ENCODE measurements at places on chromosomes 7 and 10.

DNA sequence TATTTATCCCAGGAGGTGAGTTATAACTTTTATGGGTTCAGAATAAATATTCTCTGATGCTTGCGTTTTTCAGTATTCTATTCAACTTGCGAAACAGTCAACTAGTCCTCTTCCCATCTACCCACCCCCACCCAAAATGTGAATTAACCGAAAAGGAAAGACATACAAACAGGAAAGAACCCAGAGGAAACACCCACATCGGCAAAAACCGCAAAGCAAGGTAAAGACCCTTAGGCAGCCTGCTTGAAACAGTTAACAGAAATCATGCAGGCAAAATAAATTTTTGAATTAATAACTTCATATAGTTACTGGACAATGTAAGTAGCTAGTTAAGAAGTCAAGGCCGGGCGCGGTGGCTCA is 5.4 kb downstream of the ZC3HAV1 start:
- no peak for DNase-seq

GRCh38 chr10:54985732-54986131 is 184.7 kb upstream of the PCDH15 start:
- DNase-seq: no peak

DNA sequence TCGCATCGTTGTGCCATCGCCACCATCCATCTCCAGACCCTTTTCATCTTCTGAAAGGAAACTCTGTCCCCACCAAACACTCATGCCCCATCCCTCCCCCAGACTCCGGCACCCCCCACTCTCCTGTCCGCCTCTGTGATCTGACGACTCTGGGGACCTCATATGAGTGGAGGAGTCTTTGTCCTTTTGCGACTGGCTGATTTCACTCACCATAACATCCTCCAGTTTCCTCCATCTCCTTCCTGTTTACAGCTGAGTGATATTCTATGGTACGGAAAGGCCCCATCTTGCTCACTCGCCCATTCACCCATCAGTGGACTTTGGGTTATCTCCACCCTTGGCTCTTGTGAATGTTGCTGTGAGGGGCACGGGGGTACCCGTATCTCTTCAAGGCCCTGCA is 11.8 kb upstream of the INSIG1 start:
- DNase-seq: no peak

GRCh38 chr7:111029574-111030251 is 61.2 kb upstream of the LRRN3 start:
- DNase-seq: no peak

DNA sequence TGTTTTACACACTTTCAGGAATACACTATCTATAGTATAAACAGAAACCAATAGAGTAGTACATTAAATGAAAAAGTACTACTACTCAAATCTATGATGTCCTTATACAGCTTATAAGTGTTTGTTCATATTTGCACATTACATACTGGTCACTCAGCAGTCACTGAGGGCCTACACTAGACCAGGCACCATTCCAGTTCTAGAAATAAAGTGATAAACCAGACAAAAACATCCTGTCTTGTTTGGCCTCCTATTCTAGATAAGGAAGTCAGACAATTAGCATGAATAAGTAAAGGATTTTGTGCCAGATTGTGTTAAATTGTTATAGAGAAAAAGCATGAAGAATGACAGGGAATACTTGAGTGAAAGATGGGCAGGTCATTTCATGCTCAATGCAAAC is 219.0 kb downstream of the CRPPA start:
- no peak for DNase-seq

GRCh38 chr7:28686418-28686800 is 271.7 kb downstream of the TRIL start:
- DNase-seq: no peak

- DNase-seq: no peak
Measured at GRCh38 chr10:110387983-110388686, 83.4 kb upstream of the SMNDC1 start.

GRCh38 chr10:124762281-124762680 is 18.1 kb upstream of the FAM53B start:
- no peak for DNase-seq

DNA sequence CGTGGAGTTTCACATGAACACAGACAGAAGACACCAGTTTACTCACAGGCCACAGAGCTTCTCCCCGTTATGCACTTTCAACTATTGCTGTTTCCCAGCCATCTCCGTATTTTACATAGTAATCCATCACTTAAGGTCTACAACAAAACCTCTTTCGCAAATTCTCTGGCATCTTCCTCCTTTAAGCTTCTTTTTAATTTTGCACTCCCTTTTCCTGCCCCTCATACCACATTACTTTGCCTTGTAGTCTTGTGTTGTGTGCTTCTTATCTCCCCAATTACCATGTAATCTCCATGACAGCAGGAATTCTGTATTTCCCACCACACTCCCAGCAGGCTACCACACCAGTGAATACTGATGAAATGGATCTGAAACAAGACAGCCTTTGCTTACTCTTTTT is 87.3 kb downstream of the ODAD2 start:
- no peak for DNase-seq

GRCh38 chr7:157780721-157781120 is 443.9 kb downstream of the DNAJB6 start:
- DNase-seq: no peak

GRCh38 chr10:12726971-12727831 is 274.3 kb downstream of the CCDC3 start:
- DNase-seq: no peak

DNA sequence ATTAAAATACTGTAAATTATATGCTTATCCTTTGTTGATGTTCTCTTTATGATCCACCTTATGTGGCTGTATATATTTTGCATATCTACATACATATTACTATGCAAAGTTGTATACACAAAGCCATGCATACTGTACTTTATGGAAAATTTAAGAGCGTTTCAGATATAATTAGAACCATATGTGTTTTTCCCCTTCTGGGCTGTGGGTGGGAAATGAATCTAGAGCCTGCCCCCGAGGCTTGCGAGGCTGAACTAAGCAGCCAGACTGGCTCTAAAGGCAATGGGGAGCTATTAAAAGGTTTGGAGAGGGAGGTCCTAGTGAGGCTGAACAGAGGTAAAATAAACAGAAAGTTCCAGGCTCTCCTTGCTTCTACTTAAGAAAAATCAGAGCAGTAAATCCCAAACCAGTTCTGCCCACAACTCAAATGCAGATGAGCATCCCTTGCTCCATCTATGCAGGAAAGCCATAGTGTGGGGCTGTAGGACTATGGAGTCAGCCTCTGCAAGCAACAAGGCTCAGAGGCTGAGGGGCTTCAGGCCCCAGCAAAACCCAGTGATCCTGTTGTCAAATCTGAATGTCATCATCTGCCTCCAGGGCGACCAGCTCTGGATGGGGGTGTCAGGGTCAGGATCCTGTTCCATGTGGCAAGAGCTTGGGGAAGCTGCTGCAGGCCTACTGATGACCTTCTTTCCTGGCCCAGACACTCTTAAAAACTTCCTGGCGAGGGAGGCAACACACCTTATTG is 14.1 kb upstream of the DDIT4 start:
- no peak for DNase-seq

GRCh38 chr10:6593241-6593671 is 13.2 kb upstream of the PRKCQ start:
- DNase-seq: no peak

GRCh38 chr10:96588060-96588554 is 1.3 kb upstream of the TM9SF3 start:
- no peak for DNase-seq

- no peak for DNase-seq
Measured at GRCh38 chr10:103851261-103851660, 4.1 kb downstream of the SH3PXD2A start.

DNA sequence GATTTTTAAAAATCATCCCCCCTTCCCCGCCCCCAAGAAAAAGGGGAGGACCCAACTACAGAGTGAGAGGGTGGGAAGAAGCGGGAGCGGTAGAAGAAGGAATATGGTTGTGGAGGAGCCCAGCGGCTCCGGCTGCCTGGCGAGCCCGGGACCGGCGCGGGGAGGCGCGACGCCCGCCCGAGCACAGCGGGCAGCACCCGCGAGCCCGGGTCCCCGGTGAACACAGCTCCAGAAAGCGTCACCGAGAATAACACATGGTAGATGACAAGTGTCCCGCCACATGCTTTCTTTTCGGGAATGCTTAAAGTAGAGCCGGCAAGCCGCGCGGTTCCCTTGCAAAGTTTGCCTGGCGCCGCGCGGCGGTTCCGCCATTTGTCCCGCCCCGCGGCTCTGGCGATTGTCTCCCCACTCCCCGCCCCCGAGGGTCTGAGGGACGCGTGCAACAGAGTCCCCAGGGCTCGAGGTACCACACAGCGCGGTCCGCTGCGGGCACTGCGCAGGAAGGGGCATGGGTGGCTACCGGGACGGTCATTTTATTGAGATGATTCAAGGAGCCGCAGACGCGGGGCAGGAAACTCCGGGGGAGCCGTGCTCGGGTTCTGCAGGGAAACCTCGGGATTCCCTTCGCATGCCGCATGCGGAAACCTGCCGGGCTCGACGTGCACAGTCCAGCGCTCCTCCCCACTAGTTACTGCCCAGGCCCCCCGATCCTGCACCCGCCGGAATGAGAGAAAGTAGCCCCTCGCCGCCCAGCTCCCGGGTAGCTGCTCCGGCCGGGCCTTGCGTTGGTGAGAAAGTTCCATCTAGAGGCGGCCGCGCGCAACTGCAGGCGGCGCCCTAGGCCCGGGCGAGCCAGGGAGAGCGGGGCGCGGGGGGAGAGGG is 781 bp upstream of the GRM8 start:
- peak; percentile 37 for DNase-seq

- DNase-seq: no peak
Measured at GRCh38 chr7:29116361-29117200, 29.8 kb downstream of the CPVL start.

GRCh38 chr7:42932811-42933591 is 825 bp downstream of the MRPL32 start:
- DNase-seq: no peak

- DNase-seq: no peak
Measured at GRCh38 chr7:7183061-7183837, 905 bp downstream of the C1GALT1 start.

GRCh38 chr10:11478807-11479206 is 132.6 kb downstream of the USP6NL start:
- no peak for DNase-seq

DNA sequence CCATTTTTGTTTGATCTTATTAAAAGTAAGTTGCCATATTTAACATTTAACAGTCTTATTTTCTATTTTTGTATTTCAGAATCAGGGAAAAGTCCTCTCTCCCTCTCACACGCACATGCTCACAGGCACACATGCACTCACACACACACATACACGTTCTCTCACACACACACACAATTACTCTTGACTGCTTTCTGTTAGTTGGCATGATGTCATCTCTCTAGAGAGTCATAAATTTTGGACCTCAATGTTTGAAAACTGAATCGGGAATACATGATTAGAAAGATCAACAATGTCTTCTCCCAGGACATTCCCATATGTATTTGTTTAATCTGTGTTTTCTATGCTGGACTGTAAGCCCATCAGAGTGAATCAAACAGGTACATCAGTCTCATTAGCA is 165.7 kb upstream of the AHR start:
- DNase-seq: no peak

DNA sequence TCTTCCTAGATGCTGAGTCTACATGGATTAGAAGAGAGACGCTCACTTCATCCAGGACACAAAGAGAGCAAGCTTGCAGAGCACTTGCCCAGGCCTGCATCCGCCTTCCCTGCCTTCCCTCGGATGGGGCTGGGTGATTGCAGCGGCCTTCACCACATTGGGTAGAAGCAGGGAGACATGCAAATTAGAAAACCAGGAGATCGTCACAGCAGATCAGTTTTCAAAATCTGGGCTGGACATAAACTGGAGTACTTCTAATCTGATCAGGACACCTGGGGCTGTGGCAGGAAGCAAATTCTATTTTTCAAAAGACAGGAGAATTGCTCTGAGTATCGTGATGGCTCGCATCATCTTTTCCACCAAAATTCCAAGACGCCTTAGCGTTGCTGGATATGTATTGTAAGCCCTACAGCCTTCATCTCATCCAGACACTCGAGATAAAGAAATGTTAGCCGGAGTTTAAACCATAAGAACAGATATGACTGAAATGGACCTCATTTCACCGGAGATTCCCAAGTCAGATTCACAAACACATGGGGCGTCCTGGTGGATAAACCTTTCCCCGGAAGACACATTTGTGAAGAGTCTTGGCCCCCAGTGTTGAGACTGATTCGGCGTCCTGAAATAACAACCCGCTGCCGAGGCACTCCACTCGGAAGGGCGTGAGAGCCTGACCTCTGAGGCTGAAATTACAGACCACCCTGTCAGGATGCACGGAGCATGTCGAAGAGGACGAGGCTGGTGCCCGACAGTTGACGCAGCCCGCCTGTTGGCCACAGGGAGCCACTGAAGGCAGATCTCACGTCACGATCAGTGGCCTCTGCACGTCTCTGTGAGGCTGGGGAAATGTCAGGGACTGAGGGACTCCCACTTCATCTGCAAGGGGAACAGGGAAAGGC is 91.2 kb upstream of the PARD3 start:
- DNase-seq: no peak

DNA sequence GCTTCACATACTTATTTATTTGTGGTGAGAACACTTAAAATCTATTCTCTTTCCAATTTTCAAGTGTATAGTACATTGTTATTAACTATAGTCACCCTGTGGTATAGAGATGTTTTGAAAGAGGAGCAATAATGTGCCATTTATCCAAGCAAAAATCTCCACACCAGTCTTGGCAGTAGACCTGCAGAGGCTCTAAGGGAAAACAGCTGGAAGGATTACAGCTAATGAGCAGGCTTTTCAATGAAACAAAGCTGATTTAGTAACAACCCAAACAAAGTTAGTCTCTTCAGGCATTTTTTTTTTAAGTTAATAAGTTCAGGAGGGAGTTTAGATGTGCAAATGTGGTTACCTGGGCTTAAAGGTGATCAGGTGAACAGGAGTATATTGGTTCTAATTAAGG is 101.9 kb downstream of the EVX1 start:
- no peak for DNase-seq

DNA sequence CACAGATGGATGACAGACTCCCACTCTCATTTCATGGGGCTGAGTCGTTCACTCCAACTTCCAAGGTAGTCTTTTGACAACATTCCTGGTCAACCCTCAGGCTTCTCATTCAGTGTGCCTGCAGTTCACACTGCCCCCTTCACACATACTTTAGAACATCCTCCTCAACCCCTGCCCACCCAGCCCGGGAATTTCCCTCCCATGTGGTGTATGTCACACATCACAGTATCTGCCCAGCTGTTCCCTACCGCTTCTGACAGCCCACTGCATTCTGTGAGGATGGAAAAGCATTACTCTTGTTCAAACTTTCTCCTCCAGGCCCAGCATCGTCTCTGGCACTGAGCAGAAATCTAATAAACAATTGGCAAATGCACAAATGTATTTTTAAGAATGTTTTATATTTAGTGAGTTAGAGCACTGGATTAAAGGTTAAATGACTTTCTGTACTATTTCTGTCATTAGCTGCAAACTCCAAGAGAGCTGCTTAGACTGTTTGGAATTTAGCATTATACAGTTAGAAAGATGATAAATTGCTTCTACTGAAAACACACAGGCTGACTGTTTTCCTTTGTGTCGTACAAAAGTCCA is 110.4 kb downstream of the SFMBT2 start:
- DNase-seq: no peak

Measured in stimulated activated CD8-positive, alpha-beta memory T cell treated with anti-CD3 and anti-CD28 coated beads, Interleukin-7, amount 100 ng/mL, for 1 hour (primary cell).